AG08396 (cell line): ENCODE measurements at places on chromosomes 2 and 18.

- DNase-seq = no peak
Observed at GRCh38 chr2:2188941-2189340, 142.1 kb downstream of the MYT1L start.

- DNase-seq = no peak
Observed at GRCh38 chr18:80037869-80038630, 3.8 kb downstream of the RBFA start.

- no peak for DNase-seq
Observed at GRCh38 chr2:227996366-227996765, 124.9 kb downstream of the DAW1 start.

GRCh38 chr2:71700658-71701397 is 247.5 kb downstream of the DYSF start:
- DNase-seq = peak; percentile 49

DNA sequence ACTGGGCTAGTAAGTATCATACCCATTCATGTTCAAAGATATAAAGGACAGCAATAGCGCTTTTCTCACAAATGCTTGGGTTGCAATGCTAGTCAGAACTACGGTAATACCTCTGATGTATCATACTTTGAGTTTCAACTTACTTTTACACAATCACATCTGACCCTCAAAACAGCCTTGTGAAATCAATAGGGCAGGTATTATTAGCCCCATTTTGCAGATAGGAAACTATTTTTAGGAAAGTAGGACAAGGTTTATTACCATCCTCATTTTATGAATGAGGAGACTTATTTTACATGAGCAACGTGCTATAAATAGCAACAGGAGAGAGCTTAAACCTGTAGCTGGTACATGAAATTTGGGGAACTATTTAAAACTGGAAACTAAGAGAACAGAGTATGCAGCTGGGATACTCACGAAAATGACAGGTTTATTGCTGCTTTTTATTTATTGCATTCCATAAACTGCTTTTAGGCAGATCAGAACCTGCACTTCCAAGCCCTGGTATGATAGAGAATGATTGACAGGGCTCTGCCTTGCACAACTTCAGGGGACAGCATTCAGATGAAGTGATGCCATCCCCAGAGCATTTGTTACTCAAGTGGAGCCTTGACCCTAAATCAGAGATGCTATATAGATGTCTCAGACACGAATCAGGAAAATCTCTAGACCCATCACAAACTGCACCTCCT is 42.4 kb upstream of the PPM1B start:
- no peak for DNase-seq

DNA sequence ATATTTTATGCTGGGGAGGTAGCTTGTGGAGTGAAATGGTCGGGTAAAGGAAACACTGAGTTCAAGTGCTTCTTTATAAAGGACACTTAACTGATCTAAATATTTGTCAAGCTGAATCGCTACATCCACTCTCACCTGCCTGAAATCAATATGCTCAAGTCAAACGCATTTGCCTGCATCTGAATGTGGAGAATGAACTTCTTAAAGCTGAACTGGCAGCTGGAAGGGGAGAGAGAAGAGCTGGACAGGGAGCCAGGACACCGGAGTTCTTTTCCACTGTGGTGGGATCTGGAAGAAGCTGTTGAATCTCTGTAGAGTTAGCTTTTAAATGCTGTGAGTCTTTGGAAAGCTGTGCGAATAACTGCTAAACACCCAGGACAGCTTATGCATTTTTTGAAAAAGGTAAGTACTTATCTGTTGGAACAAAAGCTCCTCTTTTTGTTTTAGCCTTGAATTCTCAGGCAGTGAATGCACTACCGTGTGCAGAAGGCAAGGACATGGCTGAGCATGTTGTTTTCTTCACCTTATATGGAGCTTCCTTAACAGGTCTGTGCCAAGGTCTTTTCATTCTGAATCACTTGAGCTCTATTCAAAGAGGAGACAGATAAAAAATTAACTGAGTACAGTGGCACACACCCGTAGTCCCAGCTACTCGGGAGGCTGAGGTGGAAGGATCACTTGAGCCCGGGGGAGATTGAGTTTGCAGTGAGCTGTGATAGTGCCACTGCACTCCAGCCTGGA is 74.2 kb upstream of the KLF7 start:
- DNase-seq = no peak
